Jurkat, Clone E6-1 (cell line): ENCODE measurements at places on chromosomes 16 and 17.

- no peak for DNase-seq
Measured at GRCh38 chr16:63516394-63516793, 1480.2 kb upstream of the CDH8 start.

DNA sequence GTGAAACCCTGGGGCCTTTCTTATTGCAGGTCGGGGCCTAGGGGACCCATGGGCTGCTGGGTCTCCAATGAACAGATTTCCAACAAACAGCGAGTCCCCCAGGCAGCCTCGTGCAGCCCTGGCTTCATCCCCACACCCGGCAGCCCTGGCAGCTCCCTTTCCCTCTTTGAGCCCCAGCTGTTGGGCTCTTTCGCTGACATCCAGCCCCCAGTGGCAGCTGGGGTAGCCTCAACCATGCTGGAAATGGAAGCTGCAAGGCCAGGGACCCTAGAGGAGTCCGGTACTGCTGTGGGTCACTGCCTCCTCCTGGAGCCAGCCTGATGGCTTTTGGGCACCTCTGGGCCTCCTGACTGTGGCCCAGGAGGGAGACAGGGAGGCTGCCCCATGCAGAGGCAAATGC is 5.9 kb downstream of the RPUSD1 start:
- no peak for DNase-seq

DNA sequence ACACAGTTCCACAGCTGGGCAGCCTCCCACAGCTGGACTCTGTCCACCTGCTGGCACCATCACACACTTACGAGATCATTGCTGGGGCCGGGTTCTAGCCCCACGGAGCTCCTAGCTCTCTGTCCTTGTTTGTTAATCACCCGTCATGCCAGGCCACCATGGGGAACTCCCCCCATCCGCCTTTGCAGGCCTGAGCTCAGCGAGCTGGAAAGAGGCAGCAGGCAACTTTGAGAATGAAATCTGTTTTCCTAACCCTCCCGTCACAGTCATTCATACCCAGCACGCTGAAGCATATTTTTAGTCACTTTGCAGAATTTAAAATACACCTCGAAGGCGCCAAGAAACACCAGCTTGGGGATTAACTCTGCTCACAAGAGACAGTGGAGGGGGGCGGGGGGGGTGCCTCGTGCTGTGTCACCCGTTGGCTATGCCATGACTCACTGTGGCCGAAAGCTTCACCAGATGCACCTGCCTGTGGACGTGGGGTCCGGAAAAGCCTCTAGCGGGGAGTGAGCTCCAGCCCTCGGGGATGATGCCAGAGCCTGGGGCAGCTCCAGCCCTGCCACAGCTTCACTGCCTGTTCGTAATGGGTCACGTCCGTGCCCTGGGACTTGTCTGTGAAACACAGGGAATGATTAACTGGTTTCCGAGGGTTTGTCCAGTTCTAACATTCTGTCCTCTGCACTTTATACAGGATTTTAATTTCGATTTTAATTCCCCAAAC is 1.4 kb upstream of the SPNS2 start:
- no peak for DNase-seq

- DNase-seq = no peak
Measured at GRCh38 chr17:74525465-74525725, 5.9 kb downstream of the CD300LB start.

DNA sequence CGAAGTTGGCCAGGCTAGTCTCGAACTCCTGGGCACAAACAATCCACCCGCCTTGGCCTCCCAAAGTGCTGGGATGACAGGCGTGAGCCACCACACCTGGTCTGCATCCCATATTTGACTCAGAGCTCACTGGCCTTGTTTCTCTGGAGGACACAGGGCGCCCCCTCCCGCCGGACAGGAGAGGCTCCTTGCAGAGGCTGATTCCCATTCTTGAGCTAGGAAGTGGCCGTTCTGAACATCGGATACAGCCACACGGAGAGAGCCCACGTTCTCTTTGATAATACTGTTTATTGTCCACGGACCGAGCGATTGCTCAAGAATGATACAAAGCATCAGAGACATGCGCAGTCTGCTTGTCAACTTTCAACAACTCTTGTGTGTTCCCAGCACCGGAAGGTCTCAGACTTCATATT is 12.1 kb upstream of the USP36 start:
- DNase-seq = no peak

DNA sequence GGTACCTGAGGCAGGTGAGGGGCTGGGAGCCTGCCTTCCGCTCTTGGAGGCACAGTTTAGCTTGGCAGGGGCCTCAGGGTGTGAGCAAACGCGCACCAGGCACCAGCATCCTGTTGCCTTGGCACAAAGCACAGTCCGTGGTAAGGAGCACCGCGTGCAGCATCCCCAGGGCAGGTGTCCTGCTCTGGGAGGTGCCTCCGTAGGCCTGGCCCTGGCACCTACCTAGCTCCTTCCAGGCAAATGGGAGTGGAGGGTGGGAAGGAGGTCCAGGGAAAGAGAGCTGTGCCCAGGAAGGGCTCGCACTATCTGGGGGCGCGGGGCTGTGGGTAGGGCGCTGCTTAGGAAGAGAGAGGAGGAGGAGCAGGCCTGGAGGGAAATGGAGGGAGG is 3.1 kb upstream of the GSE1 start:
- peak; percentile 51 for DNase-seq

- no peak for DNase-seq
Measured at GRCh38 chr16:4801051-4801961, 1.1 kb downstream of the ROGDI start.

DNA sequence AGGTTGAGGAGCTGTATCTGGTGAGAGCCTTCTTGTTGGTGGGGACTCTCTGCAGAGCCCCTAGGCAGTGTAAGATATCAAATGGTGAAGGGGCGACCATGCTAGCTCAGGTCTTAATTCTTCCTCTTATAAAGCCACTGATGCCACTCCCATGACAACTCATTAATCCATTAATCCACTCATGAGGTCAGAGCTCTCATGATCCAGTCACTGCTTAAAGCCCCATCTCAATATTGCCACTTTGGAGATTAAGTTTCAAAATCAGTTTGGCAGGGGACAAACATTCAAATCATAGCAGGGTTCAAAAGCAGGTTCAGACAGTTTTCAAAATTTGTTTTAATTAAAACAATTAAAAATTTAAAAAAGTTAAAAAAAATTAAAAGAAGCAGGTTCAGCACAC is 13.1 kb upstream of the SPECC1 start:
- no peak for DNase-seq

- no peak for DNase-seq
Measured at GRCh38 chr16:30974348-30974747, 10.7 kb upstream of the HSD3B7 start.

GRCh38 chr17:14901376-14901775 is 363.8 kb downstream of the PMP22 start:
- DNase-seq = no peak

DNA sequence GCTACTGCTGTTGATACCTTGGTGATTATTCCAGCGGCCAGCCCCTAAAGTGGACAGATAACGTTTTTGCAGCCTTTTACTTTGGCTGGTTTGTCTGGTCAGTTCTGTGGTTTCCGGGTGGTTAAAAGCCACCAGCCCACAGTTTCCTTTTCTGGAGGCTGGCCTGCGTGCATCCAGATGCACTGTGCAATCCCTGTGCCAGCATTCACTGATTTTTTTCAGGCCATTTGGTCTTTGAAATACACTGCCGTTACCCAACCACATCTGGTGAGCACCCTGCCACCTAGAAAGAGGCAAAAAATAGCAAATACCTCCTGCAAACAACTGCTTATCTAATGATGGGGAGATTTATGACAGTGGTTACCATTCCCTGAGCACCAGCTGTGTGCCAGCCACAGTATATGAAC is 797 bp downstream of the NUDT7 start:
- DNase-seq = peak; percentile 54

DNA sequence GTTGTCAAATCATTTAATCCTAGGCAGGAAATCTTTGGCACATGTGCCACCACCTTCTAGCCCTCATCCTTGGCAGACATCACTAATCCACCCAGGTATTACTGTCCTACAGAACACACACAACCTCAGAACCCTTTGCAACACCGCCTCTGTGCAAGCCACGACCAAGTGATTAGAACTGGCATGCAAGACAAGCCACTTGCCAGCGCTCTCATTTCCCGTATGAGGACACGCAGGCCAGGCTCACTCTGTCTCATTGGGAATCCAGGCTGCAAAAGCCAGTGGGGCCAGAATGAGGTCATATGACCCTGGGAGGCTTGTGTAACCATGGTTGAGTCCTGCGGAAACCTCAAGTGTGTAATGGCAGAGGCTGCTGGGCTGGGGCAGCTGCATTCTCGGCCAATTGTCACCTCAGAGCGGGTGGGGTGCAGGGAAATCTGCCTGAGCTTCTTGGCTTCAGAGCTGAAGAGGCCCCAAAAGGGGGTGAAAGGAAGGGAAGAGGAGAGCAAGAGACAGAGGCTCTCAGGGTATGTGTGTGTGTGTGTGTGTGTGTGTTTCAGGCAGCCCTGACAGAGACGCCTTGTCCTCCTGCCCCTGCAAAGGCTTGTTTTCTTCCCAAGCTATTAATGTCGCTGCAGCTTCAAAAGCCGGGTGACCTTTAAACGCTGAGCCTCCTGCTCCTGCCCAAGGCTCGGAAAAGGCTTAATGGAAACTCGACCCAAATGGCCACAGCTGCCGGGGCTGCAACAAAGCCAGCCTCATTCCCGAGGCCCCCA is 43.2 kb upstream of the MRPS23 start:
- DNase-seq = no peak

DNA sequence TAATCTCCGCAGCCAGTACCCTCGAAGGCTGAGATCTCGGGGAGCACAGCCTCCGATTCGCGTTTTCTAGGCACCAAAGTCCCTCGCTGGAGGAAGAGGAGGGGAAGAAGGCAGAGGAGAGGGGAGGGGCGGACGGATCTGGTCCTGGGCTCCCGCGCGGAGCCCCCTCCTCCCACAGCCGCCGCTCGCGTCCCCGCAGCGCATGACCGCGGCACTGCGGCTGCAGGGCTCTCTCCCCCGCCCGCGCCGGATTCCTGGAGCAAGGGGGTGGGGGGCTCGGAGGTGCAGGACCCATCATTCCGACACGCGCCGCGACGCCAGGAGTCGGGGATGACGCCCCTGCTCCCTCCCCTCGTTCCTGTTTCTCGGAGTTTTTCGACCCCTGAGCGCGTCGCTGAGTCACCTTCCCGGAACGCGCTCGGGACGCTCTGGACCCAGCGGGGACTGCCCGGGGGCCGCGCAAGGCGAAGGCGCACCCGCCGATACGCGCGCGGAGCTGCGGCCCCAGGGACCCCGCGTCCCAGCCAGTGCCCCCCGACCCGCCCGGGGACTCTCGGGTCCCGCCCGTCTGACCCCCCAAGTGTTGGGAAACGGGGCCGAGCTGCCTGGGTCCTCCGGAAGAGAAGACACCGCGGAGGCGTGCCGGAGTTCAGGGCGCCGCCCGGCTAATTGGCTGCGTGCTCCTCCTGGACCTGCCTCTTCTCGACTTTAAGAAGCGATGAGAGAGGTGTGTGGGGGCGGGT is 1.4 kb upstream of the SPHK1 start:
- no peak for DNase-seq

- no peak for DNase-seq
Measured at GRCh38 chr17:65065906-65066305, 9.4 kb upstream of the GNA13 start.

DNA sequence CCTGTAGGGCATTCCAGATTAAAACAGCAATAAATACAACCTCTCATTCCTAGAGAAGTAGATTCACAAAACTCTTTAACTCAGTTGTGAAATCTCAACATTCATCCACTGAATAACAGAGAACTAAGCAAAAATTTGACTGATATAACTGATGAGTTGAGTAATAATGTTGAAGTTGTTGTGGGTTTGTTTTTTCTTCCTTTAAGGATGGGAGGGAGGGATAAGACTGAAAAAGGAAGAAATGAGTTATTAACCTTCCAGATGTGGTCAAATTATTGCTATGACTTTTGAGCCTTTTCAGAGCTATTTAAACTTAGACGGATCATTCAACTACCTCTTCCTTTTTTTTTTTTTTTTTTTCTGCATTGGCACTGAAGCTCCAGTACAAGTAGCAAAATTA is 38.6 kb downstream of the SKAP1 start:
- no peak for DNase-seq

GRCh38 chr17:8928347-8928746 is 37.2 kb downstream of the PIK3R5 start:
- DNase-seq = no peak

DNA sequence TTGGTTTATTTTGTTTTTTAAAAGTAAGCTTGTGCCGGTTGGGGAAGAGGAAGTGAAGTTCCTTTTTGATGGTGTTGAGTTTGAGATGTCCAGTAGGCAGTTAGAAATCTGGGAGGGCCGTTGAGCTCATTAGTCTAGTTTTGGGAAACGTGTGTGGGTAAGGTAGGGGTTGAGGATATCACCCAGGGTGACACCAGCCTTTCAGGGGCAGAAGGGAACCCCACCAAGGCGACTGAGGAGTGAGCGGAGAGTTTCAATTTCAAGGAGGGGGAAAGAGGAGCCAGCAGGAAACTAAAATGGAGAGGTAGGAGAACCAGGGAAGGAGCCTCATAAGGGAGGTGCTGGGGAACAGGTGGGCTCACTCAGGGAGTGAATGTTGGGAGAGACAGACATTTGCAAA is 22.7 kb downstream of the HAPSTR1 start:
- DNase-seq = no peak

DNA sequence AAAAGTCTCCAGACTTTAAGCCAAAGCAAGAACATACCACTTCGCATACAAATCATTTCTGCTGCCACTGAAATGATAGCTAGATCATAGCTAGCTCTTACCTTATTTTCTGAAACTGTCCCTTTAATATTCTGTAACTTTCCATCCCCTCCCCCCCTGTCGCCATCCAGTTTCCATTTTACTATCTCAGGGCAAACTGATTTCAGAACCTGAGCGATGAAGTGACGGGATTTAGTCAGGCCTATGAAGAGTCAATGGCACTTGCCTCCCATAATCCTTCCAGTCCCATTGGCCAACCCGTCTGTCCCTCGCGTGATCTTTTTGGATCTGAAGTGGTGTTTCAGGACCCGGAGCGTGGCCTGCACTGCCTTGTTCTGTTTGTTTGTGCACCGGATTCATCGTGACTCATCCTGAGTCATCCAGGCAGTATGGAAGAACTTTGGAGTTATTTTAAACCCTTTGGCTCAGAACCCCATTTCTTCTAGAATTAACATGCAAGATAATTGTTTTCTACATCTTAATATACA is 199.8 kb upstream of the CHMP6 start:
- DNase-seq = no peak

GRCh38 chr17:65537845-65538674 is 23.4 kb downstream of the AXIN2 start:
- DNase-seq = no peak

DNA sequence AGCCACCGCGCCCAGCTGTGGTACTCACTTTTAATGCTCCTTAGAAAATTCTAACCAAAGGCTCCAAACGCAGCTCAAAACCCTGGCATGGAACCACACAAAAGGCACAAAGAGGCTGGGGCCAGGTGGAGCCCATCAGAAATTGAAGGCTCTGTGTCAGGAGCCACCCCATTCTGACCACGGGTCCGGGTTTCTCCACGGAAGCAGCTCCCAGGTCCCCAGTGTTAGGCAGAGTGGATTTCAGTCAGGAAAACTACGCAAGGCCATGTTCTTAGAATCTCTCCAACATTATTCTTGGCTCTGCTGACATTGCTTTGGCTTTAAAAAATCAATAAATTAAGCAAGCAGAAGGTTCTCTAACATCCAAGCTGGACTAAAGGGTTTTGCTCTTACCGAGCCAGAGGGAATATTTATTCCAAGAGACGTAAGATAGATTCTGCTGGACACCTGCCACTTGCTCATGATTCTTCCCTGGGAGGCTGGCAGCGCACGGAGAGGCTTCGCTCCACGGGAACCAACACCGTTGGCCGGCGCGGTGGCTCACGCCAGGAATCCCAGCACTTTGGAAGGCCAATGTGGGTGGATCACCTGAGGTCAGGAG is 93.5 kb downstream of the NXN start:
- no peak for DNase-seq
